ENCODE measurements at places on chromosomes 6 and 20. TPM values are rescaled to one million over a fixed set of nuclear protein-coding genes. Genes with fewer than 3 reads are reported as not detected.

Gene PGC
- 56.6 TPM for total RNA-seq

Gene RIPOR3
- total RNA-seq = 5.1 TPM

Gene TCEA2
- total RNA-seq = 33.4 TPM

Gene HLA-DOB
- total RNA-seq = 0.88 TPM

Gene GHRH
- 3.9 TPM for total RNA-seq

Gene SLA2
- not detected for total RNA-seq

Gene SMLR1
- 0.53 TPM for total RNA-seq

Gene PKHD1
- total RNA-seq = 0.75 TPM

Gene DPM1
- total RNA-seq = 40.8 TPM

Gene FAM184A
- 3.4 TPM for total RNA-seq

Gene DXO
- 28.9 TPM for total RNA-seq

Gene CAP2
- 9.3 TPM for total RNA-seq

Gene VWA7
- total RNA-seq = 6.4 TPM

Gene MYLK4
- total RNA-seq = 0.65 TPM

Gene SAMD5
- total RNA-seq = 9.2 TPM

Gene HLA-DQA2
- total RNA-seq = not detected

Gene SLC13A3
- 7.9 TPM for total RNA-seq

Gene KCNK5
- 10.1 TPM for total RNA-seq

Gene SPATS1
- total RNA-seq = not detected

Gene SPATA25
- 4.2 TPM for total RNA-seq

Gene IL20RA
- 0.90 TPM for total RNA-seq

Gene MTRF1L
- total RNA-seq = 18.8 TPM

Gene SLC22A2
- not detected for total RNA-seq

Measured in type B pancreatic cell (in vitro differentiated cells).